ENCODE measurements at places on chromosomes 5 and 9. TPM values are rescaled to one million over a fixed set of nuclear protein-coding genes. Genes with fewer than 3 reads are reported as not detected.

Gene TNC
- 23.0 TPM for polyA plus RNA-seq

Gene ENTPD2
- polyA plus RNA-seq = 11.0 TPM

Gene SPATA31A3
- not detected for polyA plus RNA-seq

Gene IFNA4
- not detected for polyA plus RNA-seq

Gene RIC1
- 15.2 TPM for polyA plus RNA-seq

Gene IFNA13
- polyA plus RNA-seq = not detected

Gene SOHLH1
- 0.13 TPM for polyA plus RNA-seq

Gene CDKN2B-AS1
- 0.26 TPM for polyA plus RNA-seq
